ENCODE measurements at places on chromosomes 12 and 14. TPM values are rescaled to one million over a fixed set of nuclear protein-coding genes. Genes with fewer than 3 reads are reported as not detected.

GPR68 gene
- total RNA-seq, result 1.3 TPM

TAS2R42 gene
- total RNA-seq, result not detected

MYF6 gene
- not detected for total RNA-seq

PKP2 gene
- total RNA-seq, result 5.9 TPM

ABCD2 gene
- not detected for total RNA-seq

TEX52 gene
- total RNA-seq, result not detected

GZMH gene
- not detected for total RNA-seq

MIP gene
- total RNA-seq, result not detected

SMIM10L1 gene
- total RNA-seq, result 5.1 TPM

RNF212B gene
- total RNA-seq, result not detected

SARNP gene
- 96.7 TPM for total RNA-seq

ETNK1 gene
- 30.9 TPM for total RNA-seq

PLEKHG7 gene
- total RNA-seq, result not detected

TBC1D30 gene
- total RNA-seq, result 13.6 TPM

TRPV4 gene
- 0.75 TPM for total RNA-seq

ACVRL1 gene
- total RNA-seq, result 520 TPM

LALBA gene
- total RNA-seq, result not detected

LRTM2 gene
- not detected for total RNA-seq

KLRC2 gene
- total RNA-seq, result not detected

PAX9 gene
- not detected for total RNA-seq

BDKRB1 gene
- not detected for total RNA-seq

LHX5 gene
- not detected for total RNA-seq

RPS29 gene
- total RNA-seq, result 1,266 TPM

SCN8A gene
- 5.7 TPM for total RNA-seq

TAS2R30 gene
- 3.0 TPM for total RNA-seq

MYF5 gene
- not detected for total RNA-seq

LIN7A gene
- total RNA-seq, result 0.18 TPM

GSG1 gene
- 0.09 TPM for total RNA-seq

JPH4 gene
- not detected for total RNA-seq

KIF5A gene
- total RNA-seq, result under 0.01 TPM

TAS2R10 gene
- total RNA-seq, result 0.66 TPM

ZNF10 gene
- 5.6 TPM for total RNA-seq

FBXO21 gene
- total RNA-seq, result 126 TPM

CARMIL3 gene
- not detected for total RNA-seq

ACSM4 gene
- total RNA-seq, result not detected

MMP19 gene
- 2.6 TPM for total RNA-seq

OR4N2 gene
- not detected for total RNA-seq

CCDC91 gene
- total RNA-seq, result 10.1 TPM

NINJ2 gene
- total RNA-seq, result 0.90 TPM

STXBP6 gene
- total RNA-seq, result not detected

TMPRSS12 gene
- not detected for total RNA-seq

RERGL gene
- not detected for total RNA-seq

CLEC14A gene
- 286 TPM for total RNA-seq
